ENCODE measurements at places on chromosomes 4 and X. TPM values are rescaled to one million over a fixed set of nuclear protein-coding genes. Genes with fewer than 3 reads are reported as not detected.

The CXCL11 gene
- not detected for total RNA-seq

The NPY5R gene
- total RNA-seq: 0.44 TPM

GRCh38 chrX:135383249-135383648 is 38.5 kb upstream of the SMIM10L2A start:
- DNase-seq: no peak

DNA sequence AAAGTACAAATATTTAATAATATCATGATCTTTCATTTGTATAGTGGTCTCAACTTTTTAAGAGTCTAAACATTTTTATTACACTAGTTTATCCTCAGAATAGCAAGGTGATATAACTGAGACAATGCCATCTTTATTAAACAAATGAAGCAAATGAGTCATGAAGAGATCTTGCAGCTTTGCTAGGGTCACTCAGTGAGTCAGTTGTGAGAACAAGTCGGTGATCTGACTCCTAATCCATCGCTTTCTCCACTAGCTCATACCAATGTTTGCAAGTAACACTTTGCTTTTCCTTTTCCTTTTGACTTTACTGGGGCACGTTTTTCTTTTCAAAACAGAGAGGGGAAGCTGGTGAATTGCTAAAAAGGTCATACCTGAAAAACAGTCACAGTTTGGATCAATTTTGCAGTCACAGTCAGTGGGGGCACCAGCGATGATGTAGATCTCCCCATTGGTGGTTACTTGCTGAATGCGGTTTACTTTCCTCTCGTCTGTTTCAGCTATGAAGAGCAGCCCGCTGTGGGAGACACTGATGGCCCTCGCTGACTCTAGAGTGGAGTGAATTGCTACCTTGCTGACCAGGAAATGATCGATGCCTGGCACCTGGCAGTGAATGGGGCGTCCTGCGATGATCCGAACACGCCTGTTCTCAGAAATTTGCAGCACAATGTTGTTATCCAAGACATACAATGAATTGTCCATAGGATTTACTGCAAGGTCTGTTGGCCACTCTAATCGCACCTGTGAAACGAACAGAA is 75.7 kb downstream of the SH2D1A start:
- DNase-seq: no peak

DNA sequence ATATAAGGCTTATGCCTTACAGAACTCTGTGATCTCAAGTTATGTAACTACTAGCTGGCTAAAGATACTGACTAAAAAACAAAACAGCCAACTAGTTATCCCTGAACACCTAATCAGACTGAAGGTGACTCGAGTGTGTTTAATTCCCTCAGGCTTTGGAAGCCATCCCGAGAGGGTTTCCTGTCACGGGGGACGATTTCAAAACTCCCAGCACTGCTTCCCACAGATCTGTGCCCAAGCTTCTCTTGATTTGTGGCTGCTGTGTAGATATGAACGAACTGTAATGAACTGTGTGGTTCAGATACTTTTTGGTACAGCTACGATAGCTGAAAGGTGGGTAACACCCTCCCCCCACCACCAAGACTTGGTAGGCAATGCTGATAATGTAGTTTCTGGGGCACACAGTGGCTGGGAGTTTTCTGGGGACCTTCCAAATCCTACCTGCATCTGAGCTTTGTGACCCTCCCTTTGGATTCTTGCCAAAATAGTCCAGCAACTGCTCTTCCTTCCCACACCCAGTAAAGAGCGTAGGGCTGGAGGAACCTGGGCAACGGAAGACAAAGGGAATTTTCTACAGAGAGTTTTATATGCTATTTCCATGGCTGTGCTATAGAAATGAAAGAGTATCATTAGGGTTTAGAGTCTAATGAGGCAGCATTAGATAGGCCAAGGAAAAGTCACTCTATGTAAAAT is 148.8 kb downstream of the MGST2 start:
- DNase-seq: no peak

DNA sequence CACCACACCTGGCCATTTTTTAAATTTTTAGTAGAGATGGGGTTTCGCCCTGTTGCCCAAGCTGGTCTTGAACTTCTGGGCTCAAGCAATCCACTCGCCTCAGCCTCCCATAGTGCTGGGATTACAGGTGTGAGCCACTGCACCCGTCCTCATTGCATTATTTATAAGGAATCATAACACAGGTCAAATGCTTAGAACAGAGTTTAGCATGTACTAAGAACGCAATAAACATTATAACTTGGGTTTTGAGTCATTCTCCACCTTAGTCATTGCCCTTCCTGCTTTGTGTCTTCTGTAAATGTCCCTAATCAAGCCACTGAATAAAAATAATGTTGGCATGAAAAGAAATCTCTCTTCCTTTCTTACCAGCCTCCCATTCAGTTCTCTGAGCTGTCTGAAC is 38.5 kb upstream of the SHROOM4 start:
- no peak for DNase-seq

- DNase-seq: no peak
Observed at GRCh38 chrX:39418254-39418704, 617.0 kb downstream of the MID1IP1 start.

DNA sequence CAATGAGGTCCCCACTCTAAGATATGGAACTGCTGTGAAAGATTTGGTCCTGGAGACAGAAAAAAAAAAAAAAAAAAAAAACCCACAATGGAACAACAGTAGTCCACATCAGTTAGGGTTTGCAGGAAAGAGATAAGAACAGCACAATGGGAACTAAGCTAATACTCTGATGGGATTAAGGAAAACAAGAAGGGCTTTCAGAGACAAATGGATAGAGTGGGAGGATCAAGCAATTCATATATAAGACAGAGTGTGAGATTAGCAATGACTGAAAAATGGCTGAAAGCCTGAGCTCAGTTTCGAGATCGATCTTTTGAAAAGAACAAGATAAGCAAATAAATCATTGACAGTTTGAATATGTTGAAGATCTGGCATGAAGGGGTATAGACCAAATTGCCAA is 188.4 kb upstream of the TRPC5 start:
- no peak for DNase-seq

Data from esophagus squamous epithelium (tissue), 5 donors.